ENCODE measurements at places on chromosomes 3 and 15.

- DNase-seq: no peak
Measured at GRCh38 chr15:87239582-87240230, 1016.8 kb downstream of the NTRK3 start.

GRCh38 chr3:105584003-105584790 lies 217.5 kb downstream of the ALCAM start:
- DNase-seq: no peak

- DNase-seq: peak; percentile 18
Measured at GRCh38 chr3:194212845-194213331, 76.9 kb downstream of the HES1 start.

DNA sequence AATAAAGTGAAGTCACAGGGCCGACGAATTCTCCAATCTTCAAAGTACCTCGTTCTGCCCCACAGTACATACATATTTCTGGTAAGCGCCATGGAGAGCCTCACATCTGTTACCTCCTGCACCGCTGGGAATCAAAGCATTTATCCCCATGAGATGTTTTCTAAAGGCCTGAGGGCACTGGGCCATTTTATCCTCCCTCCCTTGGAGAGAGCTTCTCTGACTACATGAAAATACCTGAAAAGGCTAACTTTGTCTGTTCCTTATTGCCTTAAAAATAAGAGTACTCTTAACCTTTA lies 148.1 kb downstream of the RORA start:
- no peak for DNase-seq

- no peak for DNase-seq
Measured at GRCh38 chr15:86663304-86663703, 583.6 kb downstream of the AGBL1 start.

DNA sequence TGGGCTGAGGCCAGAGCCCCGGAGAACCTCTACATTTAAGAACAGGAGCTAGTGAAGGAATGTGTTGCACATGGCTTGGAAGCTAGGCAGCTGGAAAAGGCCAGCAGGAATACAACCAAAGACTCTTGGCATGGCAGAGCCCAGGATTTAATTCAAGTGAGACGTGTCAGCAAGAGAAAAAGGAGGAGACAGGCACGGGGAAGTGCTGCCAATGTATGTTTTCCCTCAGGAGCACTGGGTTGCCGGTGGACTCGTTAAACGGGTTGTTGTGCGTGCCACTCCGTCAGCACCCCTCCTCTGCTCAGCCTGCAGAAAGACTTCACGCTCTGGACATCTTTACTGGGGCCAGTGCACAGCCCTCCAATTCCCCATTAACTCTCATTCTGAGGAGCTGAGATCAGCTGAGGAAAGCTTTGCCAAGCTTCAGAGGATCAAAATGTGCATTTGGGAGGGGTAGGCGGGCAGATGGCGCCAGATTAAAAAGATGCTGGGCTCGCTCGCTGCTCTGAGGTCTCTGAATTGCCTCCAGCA lies 103.7 kb downstream of the PDZRN3 start:
- DNase-seq: no peak

DNA sequence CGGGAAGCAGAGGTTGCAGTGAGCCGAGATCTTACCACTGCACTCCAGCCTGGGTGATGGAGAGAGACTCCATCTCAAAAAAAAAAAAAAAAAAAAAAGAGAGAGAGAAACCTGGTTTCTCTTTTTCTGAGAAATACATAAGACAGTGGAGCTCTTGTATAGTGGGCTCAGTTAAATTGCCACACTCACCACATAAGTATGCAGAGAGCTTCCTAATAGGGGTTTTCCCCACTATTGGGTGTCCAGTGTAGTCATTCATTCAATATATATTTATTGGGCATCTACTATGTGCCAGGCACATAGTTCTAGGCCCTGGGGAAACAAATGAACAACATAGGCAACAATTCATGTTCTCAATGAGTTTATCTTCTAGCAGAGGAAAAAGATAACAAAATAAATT lies 48.9 kb upstream of the FMN1 start:
- no peak for DNase-seq

DNA sequence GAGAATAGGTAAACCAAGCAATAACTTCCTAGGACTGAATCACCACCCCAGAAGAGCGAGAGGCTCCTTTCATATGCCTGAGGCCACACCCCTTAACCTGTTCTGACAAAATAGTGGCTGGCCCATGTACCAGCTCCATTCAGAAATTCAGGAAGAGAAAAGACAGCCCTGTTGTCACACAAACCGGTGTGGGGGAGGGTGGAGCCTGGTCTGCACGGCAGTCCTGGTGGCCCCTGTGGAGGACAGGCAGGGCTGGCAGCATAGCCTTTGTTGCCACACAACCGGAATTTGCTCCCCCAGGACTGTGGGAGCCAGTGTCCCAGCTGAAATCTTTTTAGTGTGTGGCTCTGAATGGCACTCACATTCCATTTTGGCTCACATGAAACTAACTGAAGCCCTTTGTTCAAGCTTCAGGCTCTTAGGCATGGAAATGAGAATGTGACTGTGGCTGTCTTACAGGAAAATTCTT lies 23.8 kb downstream of the RLBP1 start:
- no peak for DNase-seq

GRCh38 chr3:194631696-194632095 lies 1.5 kb downstream of the TMEM44 start:
- no peak for DNase-seq

DNA sequence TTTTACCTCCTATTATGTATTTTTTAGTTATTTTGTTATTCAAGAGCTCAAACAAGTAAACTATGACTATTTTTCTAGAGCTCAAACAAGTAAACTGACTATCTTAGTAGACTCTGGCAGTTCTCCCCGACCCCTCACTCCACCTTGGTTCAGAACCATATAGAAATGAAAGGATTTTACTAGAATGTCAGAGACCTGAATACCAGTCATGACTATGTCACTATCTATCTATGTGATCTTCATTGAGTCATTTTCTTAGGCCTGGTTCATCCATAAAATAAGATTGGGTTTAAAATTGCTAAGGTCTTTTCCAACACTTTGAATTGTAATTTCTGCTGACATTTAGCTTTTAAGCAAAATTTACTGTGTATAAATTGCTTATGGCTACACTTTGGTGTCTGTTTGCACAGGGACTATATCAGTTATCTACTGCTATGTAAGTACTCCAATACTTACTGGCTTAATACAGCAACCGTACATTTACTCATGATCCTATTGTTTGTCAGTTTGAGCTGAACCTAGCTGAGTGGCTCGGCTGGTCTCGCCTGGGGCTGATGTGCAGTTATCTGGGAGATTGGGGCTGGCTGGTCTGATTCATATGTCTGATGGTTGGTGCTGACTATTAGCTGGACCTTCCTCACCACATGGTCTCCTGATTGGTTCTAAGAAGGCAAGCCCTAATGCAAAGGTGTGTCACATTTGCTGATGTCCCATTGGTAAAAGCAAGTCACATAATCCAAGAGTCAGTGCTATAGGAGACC lies 37.0 kb downstream of the RASA2 start:
- no peak for DNase-seq

- no peak for DNase-seq
Measured at GRCh38 chr3:50345586-50346234, at the start of gene ZMYND10. Gene ZMYND10, minus strand, starts transcription at chr3:50345732. Its CDS starts 153 bp downstream, at chr3:50345579.

All from NCI-H1417 treated with DMSO at 0.1 percent for 48 hours (cell line).